NCI-H1105 (cell line): ENCODE measurements at places on chromosomes 1 and 21.

DNA sequence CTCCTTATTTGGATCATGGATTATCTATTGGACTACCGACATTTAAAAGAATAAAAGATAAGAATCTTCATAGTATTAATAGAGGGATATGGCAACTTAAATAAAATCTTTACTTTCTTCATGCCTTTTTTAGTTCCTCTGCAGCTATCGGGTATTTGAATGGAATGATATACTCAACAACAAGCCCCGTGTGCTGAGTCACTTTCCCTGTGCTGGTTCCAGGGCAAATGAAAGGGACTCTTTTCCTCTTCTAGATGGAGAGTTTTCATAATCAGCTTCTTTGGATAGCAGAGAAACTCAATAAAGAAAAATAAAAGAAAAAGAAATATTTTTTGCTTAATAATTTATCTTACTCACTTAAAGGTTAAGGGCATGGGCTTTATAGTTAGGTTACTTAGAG is 213.7 kb downstream of the LRRC40 start:
- no peak for DNase-seq

- no peak for DNase-seq
Observed at GRCh38 chr1:28280501-28280900, 21.2 kb downstream of the SESN2 start.

DNA sequence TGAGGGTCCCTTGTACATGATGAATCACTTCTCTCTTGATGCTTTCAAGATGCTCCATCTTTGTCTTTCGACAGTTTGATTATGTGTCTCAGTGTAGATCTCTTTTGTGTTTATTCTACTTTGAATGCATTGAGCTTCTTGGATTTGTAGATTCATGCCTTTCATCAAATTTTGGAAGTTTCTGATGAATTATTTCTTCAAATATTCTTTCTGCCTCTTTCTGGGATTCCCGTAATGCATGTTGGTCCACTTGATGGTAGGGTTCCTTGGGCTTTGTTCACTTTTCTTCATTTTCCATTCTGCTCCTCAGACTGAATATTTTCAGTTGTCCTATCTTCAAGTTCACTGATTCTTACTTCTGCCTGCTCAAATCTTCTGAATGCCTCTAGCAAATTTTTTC is 50.7 kb downstream of the ADSS2 start:
- no peak for DNase-seq

DNA sequence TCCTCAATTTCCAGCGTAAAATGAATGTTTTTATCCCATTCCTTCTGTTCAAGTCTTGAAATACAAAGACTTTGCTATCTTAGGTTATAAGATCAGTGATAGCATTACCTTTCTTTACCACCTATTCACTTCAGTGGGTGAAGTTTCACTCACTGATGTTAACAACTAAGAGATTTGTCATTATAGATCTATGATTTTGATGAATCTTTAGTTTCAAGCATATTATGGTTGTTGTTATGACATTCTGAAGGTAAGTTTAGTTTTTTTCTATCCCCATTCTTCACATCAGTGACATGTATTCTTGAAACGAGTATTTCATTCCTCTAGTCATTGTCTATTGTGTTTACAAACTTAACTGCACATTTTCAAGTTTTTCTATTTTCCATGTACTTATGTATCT is 182.5 kb downstream of the ATP6V1G3 start:
- no peak for DNase-seq

DNA sequence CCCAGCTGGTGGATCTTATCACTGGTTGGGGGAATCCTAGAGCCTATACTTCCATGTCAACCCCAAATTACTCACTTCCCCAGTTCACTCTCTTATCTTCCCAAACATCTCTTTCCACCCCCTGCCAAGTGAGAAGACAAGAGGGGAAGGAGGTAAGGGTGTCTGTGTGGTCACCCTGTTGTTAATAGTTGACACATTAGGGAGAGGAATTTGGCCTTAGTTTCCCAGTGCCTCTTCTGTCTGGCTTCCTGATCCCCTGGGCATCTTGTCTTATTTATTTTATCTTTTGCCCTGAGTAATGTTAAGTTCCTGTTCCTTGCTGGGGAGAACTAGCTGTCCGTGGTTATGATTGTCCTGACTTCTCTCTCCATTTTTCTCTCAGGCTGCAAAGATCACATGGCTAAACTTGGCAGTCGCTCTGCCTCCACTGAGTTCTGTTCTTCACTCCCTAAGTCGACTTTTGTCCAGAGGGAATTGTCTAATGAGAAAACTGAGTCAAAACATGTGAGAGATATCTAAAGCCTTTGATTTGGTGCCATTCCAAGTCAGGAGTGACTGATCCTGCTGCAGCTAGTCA is 157.1 kb upstream of the SYT6 start:
- no peak for DNase-seq

DNA sequence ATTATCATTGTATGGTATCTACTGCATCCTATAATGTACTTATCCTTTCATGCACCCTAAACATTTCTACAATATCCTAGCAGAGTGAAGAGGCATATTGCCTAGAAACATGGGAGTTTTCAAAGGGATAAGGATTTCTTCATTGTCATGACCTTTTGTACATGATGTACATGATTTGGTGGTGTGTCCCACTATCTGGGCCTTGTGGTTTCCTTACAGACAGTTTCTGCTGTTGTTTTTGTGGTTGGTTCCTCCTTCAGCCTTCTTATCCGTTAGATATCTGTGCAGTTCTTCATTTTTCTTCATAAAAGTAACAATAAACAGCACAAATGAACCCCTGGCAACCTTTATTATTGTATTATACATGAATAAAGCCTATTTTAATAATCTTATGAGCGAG is 70.4 kb upstream of the BACH1 start:
- DNase-seq = no peak

DNA sequence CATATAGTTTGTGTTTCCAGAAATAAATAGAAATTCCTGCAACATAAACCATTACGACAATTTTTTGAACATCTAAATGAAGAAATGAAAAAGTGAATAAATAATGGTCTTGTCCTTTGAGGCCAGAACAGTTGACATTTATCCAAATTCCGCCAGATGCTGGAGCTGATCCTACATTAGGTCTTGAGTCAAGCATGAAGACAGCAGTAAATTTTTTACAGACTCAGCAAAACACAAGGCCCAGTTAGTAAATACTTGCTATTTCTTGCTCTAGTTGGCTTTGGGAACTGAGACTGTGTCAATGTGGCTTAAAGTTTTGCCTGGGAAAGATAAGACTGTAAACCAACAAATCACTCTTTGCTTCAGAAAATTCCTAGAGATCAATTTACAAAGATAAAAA is 540.1 kb upstream of the RGS18 start:
- no peak for DNase-seq

DNA sequence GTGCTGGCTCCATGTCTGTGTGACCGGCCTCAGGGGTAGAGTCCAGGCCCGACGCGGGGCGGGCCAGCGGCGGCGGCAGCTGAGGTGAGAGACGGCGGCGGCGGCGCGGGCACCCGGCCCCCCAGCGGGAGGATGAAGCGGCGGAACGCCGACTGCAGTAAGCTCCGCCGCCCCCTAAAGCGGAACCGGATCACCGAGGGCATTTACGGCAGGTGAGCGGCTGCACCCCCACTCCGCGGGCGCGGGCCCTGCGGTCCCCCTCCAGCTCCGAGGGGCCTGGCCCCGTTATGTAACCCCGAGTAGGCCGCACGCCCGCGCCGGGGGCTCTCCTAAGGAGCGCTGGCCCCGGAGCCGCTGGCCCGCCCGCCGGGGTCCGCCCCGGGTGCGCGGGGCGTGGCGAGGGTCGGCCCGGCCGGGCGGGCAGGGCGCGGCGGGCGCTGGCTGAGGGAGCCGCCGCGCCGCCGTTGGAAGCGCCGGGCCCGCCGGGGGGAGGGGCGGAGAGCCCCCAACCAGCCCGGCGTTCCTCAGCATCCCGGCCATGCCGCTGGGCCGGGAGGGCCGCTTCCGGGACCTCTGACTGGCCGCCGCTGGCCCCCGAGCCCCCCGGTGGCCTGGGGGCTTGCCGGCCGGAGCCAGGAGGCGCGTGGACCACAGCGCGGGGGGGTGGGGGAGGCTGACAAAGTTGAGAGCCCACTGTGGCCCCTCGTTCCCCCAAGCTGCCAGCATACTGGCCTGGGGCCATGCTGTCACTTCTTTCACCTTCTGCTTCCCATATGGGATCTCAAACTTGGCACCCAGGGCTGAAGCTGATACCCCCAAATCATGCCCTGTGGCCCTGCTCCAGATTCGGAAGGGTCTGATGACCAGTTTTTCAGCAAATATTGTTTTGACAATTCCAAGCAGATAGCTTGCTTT is 527 bp downstream of the MACO1 start:
- DNase-seq = no peak

DNA sequence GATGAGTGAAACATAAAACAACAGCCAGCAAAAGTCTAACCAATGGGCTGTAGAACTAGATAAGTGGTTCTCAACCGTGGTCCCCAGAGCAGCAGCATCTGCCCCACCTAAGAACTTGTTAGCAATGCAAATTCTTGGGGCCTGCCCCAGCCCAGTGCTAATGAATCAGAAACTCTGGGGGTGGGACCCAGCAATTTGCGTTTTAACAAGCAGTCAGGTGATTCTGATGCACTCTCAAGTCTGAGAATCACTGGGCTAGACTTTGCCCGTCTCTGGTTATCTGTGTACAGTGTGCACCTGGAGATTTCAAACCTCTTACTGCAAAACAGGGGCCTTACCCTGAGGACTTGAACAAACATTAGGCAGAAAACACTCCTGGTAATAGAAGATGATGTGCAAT is 66.5 kb downstream of the PLXNA2 start:
- peak; percentile 43 for DNase-seq

DNA sequence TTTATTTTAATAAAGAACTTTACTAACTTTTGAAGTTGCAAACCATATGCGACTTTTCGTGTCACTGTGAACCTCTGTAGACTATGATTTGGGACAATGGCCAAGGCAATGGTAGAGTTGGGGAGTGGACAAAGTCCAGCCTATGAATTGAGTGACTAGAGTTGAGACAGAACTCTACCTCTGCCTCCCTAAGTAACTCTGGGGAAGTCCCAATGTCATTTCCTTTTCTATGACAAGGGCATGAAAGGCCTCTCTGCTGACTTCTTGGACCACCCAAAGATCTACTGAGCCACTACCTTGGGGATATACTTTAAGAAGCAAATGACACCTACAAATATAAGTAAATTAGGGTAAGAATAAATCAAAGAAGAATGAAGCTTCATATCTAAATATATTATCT is 19.3 kb downstream of the BEND5 start:
- DNase-seq = no peak

GRCh38 chr1:47178654-47179016 is 11.2 kb downstream of the PDZK1IP1 start:
- DNase-seq = no peak
